NCI-H1436 (cell line): ENCODE measurements at places on chromosomes 11 and 22.
A peak's percentile ranks its signal among the peaks of the same experiment; 100 is the strongest.

- DNase-seq: no peak
Measured at GRCh38 chr11:128776424-128777284, 82.8 kb downstream of the FLI1 start.

DNA sequence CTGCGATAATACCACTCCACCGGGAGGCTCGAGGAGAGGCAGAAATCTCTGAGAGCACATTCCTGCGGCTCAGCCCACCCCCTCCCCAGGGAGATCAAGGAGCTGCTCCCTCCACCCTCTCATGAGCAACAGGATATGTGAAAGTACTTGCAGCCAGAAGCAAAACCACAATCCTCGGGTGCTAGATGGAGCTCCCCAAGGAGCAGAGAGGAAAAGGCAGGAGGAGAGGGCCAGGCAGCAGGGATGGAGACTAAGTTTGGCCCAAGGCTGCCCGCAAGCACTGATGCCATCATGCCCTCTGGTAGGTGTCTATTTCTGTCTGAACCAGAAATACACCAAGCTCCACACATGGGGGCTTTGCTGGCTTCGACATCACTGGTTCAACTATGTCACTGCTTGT is 22.3 kb downstream of the VPS37C start:
- DNase-seq: no peak

GRCh38 chr11:8766988-8767374 is 84.4 kb downstream of the RPL27A start:
- DNase-seq: no peak

DNA sequence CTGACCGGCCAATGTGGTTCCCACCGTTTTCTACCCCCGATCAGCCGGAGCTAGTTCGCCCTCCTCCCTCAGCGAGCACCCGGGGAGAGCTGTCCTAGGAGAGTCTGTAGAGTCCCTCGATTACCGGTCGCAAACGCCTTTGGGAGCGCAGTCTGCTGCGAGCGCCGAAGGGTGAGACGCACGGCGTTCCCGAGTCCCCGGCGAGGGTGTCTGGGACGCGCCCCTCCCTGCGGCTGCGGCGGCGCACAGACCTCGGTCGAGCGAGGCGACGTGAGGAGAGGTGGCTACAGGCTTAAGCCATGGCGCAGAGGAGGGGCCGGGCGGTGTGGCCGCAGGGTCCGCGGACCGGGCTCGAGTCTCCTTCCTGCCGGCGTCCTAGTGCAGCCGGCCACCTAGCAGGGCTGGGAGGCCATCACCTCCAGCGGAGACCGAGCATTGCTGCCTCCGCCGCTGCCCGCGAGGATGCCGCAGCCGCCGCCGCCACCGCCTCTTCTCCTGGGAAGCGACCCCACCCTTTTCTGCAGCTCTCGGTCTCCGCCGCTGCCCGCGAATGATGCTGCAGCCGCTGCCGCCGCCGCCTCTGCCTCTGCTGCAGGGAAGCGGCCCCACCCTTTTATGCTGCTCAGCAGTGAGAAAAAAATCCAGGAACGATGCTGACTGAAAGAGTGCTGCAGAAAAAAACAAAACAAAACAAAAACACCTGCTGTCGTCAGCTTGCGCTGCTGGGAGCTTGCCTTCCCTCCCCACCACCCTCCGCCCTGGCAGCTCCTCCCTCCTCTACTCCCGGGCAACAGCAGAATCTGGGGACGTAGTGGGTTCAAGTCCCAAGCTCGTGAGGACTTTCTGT is at the start of gene MAP6:
Gene MAP6, minus strand, starts transcription at position 588 of the 847 bp plus-strand sequence. CDS start 669 bp downstream, outside the sequence.
- no peak for DNase-seq

- no peak for DNase-seq
Measured at GRCh38 chr11:128179512-128179911, 407.8 kb downstream of the ETS1 start.

DNA sequence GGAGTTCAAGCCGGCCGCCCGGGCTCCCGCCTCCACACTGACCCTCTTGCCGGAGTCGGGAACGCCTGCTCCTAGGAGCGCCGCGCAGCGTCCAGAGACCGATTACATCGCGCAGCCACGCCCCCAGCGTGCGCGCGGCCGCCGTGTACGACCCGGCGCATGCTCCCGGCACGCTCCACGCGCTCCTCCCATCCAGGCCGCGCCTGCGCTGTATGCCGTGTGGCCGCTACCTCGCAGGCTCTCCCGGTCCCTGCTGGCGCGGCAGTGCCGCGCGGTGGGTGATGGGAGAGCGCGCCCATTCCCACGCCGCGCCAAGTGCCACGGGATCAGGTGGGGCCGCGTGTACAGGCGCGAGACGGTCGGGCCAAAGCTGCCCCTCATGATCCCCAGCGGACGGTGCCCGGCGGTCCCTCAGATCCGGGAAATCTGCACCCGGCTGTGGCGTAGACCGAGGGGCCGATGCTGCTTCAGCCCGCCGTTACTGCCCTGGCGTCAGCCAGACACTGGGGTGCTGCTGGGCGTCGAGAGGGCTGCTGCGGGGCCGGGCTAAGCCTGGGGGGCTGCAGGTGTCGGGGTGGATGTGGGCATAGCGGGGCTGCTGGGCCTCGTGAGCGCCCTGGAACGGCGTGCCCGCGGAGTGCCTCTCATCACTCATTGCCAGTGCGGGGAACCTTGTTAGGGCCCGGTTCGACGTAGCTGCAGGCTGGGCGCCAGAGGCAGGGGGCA is at the start of the genes GNB1L and RTL10:
Gene GNB1L, minus strand, starts transcription at position 97 of the 726 bp plus-strand sequence. CDS start 33,519 bp downstream, outside the sequence.
Gene RTL10, minus strand, starts transcription at position 97 of the 726 bp plus-strand sequence. CDS start 2,613 bp downstream, outside the sequence.
- peak; percentile 94 for DNase-seq
